ENCODE measurements at places on chromosomes 12 and 14.
A peak's percentile ranks its signal among the peaks of the same experiment; 100 is the strongest.

DNA sequence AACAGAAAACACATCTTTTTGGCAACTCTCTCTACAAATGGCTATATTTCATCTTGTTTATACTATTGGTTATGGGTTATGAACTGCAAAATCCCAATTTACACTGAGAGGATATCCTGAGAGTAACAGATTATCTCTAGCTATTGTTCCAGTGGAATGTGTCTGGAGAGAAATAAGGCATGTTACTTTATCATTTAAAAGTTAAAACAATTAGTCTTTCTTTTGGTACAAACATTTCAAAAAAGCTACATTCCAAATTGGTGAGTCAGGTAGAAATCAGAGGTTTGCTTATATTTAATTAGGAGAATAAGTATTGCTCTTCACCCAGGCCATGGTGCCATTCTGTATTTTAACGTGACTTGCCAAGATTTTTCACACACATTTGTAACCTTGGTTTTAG, 411.6 kb downstream of the CCER1 start:
- DNase-seq: peak; percentile 12

GRCh38 chr12:1882405-1882804, 36.0 kb downstream of the CACNA2D4 start:
- DNase-seq: no peak

DNA sequence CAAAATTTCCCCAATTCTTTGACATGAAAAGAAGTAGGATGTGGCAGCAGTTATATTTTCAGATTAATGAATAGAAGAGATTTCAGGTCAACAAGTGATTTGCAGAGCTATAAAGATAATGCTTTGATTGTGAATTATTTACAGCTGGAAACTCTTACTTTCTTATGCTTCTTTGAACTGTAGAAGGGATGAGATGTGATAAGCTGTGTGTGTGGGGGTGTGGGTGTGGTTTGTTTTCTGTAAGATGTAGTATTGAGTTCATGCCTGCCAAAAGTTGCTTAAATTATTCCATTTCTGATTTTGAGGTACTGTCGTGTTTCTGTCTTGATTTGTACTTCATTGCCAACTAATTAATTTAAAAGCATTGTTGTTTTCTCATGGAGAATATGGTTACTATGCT, 22.7 kb downstream of the AEBP2 start:
- DNase-seq: no peak

GRCh38 chr12:130787445-130788410, 51.3 kb downstream of the STX2 start:
- DNase-seq: no peak

GRCh38 chr14:77185093-77185465, 3.5 kb downstream of the TMEM63C start:
- no peak for DNase-seq
